ENCODE measurements at places on chromosomes 2 and 18. TPM values are rescaled to one million over a fixed set of nuclear protein-coding genes. Genes with fewer than 3 reads are reported as not detected.

- H3K4me1 ChIP-seq, result peaks cover 53% of the 10 kb centered on the region
- H3K4me3 ChIP-seq, result no peak overlapping the region
- no peak overlapping the region for H3K27ac ChIP-seq
- no peak for DNase-seq
- peaks cover 28% of the 10 kb centered on the region for H3K36me3 ChIP-seq
Observed at GRCh38 chr18:48917579-48918517, 32.9 kb downstream of the SMAD7 start.

- H3K4me3 ChIP-seq, result no peak overlapping the region
- peaks cover 3% of the 10 kb centered on the region for H3K36me3 ChIP-seq
- DNase-seq, result peak; percentile 81
- no peaks in the 10 kb centered on the region for H3K27me3 ChIP-seq
Observed at GRCh38 chr2:136242687-136243277, 124.8 kb upstream of the CXCR4 start.

DNA sequence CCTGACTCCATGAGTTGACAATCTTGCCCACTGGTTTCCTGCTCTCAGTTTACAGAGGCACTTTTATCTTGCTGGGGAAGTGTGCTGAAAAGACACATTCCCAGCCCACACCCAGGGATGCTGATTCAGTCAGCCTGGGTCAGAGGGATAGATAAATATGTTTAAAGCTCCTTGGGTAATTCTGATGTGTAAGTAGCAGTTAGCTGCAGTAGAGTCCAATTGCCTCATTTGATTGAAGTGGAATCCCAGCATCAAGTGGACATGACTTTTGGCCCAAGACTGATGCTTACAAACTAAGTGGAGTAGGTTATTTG is 29.4 kb downstream of the PSD4 start:
- H3K4me1 ChIP-seq, result peaks cover 11% of the 10 kb centered on the region
- peak overlapping the region; percentile 53 for H3K27ac ChIP-seq
- no peak for DNase-seq
- H3K27me3 ChIP-seq, result no peaks in the 10 kb centered on the region
- peaks cover 45% of the 10 kb centered on the region for H3K36me3 ChIP-seq
- no peak overlapping the region for H3K4me3 ChIP-seq

GRCh38 chr2:143482771-143483170 is 353.6 kb downstream of the ARHGAP15 start:
- H3K27me3 ChIP-seq, result no peaks in the 10 kb centered on the region
- peaks cover 20% of the 10 kb centered on the region for H3K36me3 ChIP-seq
- no peak overlapping the region for H3K4me3 ChIP-seq
- H3K4me1 ChIP-seq, result peaks cover 2% of the 10 kb centered on the region

GRCh38 chr18:53056064-53056463 is 716.1 kb downstream of the DCC start:
- no peak for DNase-seq
- H3K27ac ChIP-seq, result no peak overlapping the region
- no peaks in the 10 kb centered on the region for H3K27me3 ChIP-seq
- H3K36me3 ChIP-seq, result no peaks in the 10 kb centered on the region
- H3K4me1 ChIP-seq, result no peaks in the 10 kb centered on the region

- H3K4me3 ChIP-seq, result peak overlapping the region; percentile 99
- H3K27me3 ChIP-seq, result no peaks in the 10 kb centered on the region
- peak; percentile 69 for DNase-seq
- H3K4me1 ChIP-seq, result peaks cover 35% of the 10 kb centered on the region
- peak overlapping the region; percentile 100 for H3K27ac ChIP-seq
- peaks cover 63% of the 10 kb centered on the region for H3K36me3 ChIP-seq
Observed at GRCh38 chr2:234496055-234496834, 636 bp downstream of the ARL4C start.

GRCh38 chr2:111100087-111100764 is 20.5 kb upstream of the BCL2L11 start:
- H3K27me3 ChIP-seq, result peaks cover 44% of the 10 kb centered on the region
- H3K36me3 ChIP-seq, result no peaks in the 10 kb centered on the region
- H3K4me1 ChIP-seq, result peaks cover 21% of the 10 kb centered on the region
- H3K4me3 ChIP-seq, result no peak overlapping the region
- H3K27ac ChIP-seq, result peak overlapping the region; percentile 13

- H3K4me1 ChIP-seq, result peaks cover 40% of the 10 kb centered on the region
- DNase-seq, result no peak
- no peaks in the 10 kb centered on the region for H3K27me3 ChIP-seq
- H3K4me3 ChIP-seq, result no peak overlapping the region
Observed at GRCh38 chr2:134197445-134197844, 56.4 kb upstream of the MGAT5 start.

DNA sequence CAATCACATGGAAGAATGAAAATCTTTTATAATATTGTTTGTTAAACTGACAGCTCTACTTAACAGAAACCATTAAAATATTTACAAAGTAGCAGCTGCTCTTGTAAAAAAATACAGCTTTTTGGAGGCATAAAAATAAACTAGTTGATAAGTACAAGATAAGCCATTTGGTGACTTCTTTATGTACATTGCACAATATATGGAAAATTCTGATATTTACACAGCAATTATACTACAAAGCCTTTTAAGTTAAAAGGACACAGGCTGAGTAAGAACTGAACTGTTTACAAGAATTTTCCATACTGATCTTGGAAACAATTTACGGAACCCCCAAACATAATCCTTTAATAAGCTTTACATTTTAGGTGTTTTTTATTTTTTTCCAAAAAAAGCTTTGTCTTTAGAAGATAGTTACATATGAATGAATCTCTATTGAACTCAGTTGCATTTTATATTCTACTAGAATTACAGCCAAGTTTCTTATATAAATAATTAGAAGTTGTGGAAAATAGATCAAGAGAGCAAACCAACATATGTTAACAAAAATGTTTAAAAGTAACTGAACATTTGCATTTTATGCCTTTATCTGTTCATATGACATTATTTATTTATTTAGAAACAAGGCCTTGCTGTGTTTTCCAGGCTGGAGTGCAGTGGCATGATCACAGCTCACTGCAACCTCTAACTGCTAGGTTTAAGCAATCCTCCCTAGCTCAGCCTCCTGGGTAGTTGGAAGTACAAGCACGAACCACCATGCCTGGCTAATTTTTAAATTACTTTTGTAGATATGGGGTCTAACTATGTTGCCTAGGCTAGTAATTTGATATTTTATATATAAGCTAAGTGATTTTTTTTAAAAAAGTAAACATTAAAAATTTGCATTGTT is 142.5 kb downstream of the OTX1 start:
- H3K27ac ChIP-seq, result no peak overlapping the region
- H3K4me3 ChIP-seq, result no peak overlapping the region
- H3K36me3 ChIP-seq, result no peaks in the 10 kb centered on the region
- no peaks in the 10 kb centered on the region for H3K27me3 ChIP-seq

- no peaks in the 10 kb centered on the region for H3K36me3 ChIP-seq
- no peaks in the 10 kb centered on the region for H3K27me3 ChIP-seq
- H3K4me3 ChIP-seq, result peak within 1 kb of the TSS; percentile 70
- DNase-seq, result peak; percentile 62
- H3K4me1 ChIP-seq, result no peaks in the 10 kb centered on the region
- peak within 1 kb of the TSS; percentile 50 for H3K27ac ChIP-seq
Observed at GRCh38 chr18:26133652-26134051, at the start of gene PSMA8. Gene PSMA8, plus strand, starts transcription at chr18:26133869. Its CDS starts 97 bp downstream, at chr18:26133966.

Gene NEU4
- 0.38 TPM for total RNA-seq

Gene CBLN2
- not detected for total RNA-seq

Gene UGT1A9
- total RNA-seq, result not detected

Measured in activated CD4-positive, alpha-beta memory T cell treated with anti-CD3 and anti-CD28 coated beads, Interleukin-2, amount 10 ng/mL, durations not matched to agents 7 days and 5 days (primary cell).